B cell (primary cell): ENCODE measurements at places on chromosomes 7 and 10.

GRCh38 chr10:29324220-29324841 lies 35.5 kb downstream of the LYZL1 start:
- no peak for DNase-seq

- DNase-seq: no peak
Observed at GRCh38 chr7:13540429-13540828, 449.0 kb downstream of the ETV1 start.

GRCh38 chr7:152583006-152583405 lies 92.9 kb downstream of the XRCC2 start:
- no peak for DNase-seq

- no peak for DNase-seq
Observed at GRCh38 chr7:50783303-50783702, 607 bp upstream of the GRB10 start.

- DNase-seq: peak; percentile 61
Observed at GRCh38 chr10:306675-307185, 171.5 kb downstream of the ZMYND11 start.

DNA sequence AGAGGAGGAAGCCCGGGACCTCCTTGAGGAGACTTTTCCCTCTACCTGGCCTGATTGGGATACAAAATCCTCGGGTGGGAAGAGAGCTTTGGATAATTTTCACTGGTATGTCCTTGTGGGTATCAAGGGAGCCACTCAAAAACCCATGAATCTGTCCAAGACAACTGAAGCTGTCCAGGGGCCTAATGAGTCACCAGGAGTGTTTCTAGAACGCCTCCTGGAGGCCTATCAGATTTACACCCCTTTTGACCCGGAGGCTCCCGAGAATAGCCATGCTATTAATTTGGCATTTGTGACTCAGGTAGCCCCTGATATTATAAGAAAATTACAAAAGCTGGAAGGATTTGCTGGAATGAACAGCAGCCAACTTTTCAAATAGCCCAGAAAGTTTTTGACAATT lies 38.6 kb downstream of the ZNF25 start:
- DNase-seq: no peak

DNA sequence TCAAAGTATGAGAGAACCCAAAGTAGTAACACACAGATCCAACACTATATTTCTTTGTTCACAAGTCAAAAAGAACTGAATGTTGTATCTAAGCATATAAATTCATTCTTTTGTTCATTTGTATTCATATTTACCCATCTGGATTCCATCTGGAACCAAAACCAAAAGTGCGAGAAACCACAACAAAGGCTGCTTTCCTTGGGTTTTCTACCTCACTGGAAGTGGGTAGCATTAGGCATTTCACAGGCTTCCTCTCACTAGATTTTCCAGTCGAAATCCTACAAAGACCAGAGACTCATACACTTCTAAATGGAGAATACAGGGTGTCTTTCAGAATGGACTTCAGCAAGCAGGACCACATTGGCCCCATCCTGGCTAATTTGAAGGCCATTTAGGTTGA lies 109.8 kb upstream of the WNT16 start:
- no peak for DNase-seq

DNA sequence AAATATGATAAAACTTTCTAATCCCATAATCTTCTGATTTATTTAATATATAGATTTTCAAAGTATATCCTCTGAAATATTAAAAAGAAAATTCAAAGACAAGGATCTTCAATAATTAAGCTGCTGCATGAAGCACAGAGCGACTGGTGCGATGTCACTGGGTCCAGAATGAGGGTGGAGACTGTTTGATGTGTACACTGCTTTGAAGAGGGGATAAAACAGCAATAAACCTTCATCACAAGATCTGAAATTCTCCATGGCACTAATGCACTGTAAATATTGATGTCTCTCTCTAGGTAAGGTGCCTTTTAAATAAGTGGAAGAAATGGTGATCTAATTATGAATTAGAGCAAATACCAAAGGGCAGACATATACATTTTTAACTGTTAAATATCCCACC lies 337.8 kb downstream of the PARD3 start:
- DNase-seq: no peak

GRCh38 chr10:103491729-103492364 lies 1.7 kb upstream of the NEURL1 start:
- no peak for DNase-seq

- DNase-seq: no peak
Observed at GRCh38 chr10:123517426-123517825, 148.7 kb upstream of the GPR26 start.

DNA sequence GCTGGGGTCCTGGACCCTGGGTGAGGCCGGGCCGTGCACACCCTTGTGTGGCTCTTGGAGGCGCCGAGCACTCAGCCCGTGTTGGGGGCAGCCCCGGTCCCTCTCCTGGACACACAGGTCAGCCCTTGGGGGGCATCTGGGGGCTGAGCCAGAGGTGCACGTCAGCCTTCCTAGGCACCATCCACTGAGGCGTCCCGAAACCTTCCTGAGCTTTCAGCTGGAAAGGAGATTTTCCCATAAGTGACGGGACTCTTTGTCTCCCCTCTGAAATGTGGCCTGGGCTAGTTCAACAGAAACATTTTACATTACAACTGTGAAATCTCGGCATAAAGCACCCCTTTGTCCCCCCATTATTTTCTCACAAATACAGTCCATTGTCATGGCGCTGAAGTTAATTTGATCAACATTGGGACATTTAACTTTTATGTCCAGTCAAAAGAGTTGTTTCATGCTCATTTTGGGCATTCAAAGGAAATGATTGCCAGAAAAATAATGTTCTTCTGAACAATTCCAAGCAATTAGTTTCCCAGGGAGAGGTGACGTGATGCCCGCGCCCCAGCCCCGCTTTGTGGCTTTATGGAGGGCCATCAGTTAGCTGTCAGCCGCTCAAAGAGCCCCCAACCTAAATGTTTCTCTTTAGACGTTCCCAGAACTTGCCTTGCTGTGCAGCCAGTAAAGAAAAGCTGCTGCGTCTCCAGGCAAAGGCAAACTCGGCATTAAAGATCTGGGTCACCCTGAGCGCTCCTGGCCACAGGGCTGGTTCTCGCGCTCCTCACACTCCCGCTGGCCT lies 70.8 kb downstream of the NKX6-2 start:
- no peak for DNase-seq

DNA sequence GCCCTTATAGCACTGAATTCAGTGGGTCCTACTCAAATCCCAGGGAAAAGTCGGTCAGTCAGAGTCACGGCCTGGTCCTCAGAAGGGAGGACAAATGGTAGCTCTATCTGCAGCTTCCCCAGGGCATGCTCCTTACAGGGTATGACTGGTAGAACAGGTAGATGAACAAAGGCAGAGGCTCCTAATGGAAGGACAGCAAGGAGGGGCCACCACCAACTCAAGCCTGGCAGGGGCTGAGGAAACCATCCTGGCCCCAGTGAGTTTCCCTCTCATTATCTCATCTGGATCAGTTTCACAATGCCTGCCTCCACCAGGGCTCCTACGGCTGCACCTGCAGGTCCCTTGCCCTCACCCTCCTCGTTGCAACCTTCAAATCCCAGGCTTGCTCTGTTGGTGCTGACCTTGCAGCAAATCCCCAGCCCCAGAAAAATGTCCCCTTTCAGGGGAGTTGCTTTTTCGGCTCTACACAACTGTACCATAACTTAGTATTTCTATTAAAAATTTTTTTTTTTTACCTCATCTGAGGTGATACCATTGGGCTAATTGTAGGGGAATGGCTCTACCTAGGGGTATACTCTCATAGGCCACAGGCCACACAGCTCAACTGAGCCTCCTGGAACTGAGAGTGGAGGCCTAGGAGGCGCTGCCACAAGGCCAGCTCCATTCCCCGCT lies 2.4 kb upstream of the MYO1G start:
- no peak for DNase-seq

- DNase-seq: no peak
Observed at GRCh38 chr10:69991151-69991550, 61.5 kb upstream of the MACROH2A2 start.

DNA sequence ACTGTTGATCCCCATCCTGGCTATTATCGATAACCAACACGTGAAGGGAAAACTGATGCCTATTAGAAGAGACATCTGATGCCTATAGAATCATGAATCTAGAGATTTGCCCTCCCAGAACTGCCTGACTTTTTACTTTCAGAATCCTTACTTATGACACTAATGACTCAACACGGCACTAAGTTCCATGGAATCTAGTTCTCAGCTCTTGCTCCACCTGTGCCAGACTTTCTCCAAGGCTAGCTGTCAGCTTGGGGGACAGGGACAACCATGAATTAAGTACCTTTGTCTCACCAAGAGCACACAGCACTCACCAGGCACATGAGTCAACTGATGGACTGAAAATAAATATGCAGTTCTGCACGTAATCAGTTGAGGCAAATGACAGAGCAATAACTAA lies 184.2 kb downstream of the FRMD4A start:
- DNase-seq: no peak

- DNase-seq: no peak
Observed at GRCh38 chr10:94174838-94175237, 181.1 kb downstream of the PLCE1 start.

GRCh38 chr7:84568781-84569180 lies 374.2 kb upstream of the SEMA3A start:
- DNase-seq: no peak

GRCh38 chr10:114043532-114044246 lies at the start of gene ADRB1:
ADRB1 (plus strand) TSS chr10:114043866; CDS start chr10:114044133, 267 bp downstream.
- peak; percentile 47 for DNase-seq

- DNase-seq: no peak
Observed at GRCh38 chr10:85105614-85106255, 777.3 kb downstream of the CCSER2 start.

GRCh38 chr7:159086301-159086925 lies 58.3 kb downstream of the VIPR2 start:
- DNase-seq: no peak

DNA sequence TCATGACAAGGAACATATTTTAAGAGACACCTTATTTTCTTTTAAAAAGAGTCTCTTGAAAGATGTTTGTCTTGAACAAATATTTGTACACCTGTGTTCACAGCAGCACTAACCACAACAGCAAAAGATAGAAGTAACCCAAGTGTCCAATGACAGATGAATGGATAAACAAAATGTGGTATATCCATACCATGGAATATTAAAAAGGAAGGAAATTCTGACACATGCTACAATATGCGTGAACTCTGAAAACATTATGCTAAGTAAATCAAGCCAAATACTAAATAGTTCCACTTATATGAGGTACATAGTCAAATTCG lies 17.8 kb downstream of the SGMS1 start:
- no peak for DNase-seq

DNA sequence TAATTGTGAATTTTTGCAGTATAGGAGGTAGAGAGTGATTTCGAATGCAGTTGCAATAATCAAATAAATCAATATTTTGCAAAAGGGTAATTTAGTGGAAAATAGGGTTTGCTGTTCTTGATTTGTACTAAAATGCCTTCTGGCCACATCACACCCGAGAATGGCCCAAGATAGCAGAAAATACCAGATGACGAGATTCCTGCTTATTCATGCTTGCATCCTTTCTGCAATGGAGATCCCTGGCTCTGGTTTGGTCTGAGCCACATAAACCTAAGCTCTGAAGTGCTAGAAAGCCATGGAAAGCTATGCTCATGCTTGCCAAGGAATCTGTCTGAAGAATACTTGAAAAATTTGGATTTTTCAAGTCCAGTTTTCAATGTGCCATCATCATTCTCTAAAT lies 634.2 kb upstream of the COBL start:
- no peak for DNase-seq

GRCh38 chr7:12635830-12636229 lies 51.6 kb upstream of the ARL4A start:
- peak; percentile 58 for DNase-seq

- DNase-seq: no peak
Observed at GRCh38 chr10:118621304-118621942, 26.0 kb upstream of the PRLHR start.

GRCh38 chr7:15686295-15686956 lies at the start of gene MEOX2:
MEOX2 (minus strand) TSS chr7:15686683; CDS start chr7:15686402, 281 bp downstream.
- no peak for DNase-seq

DNA sequence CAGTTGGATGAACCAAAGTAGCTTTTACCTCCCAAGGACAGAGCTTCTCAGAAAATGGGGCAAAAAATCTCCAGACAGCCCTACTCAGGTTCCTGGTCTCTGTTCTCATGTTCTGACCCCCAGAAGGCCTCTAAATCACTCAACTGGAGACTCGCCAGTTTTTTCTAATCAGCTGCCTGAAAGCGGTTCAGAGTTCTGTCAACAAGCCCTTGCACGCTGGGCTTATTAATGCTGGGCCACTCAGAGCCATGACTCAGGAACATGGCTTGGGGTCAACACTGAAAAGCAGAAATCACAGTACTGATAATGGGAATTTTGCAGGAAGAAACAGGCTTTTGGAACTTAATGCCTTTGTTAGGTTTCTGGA lies 15.3 kb downstream of the ECHDC3 start:
- no peak for DNase-seq

- no peak for DNase-seq
Observed at GRCh38 chr10:67818323-67818722, 19.7 kb downstream of the DNAJC12 start.

DNA sequence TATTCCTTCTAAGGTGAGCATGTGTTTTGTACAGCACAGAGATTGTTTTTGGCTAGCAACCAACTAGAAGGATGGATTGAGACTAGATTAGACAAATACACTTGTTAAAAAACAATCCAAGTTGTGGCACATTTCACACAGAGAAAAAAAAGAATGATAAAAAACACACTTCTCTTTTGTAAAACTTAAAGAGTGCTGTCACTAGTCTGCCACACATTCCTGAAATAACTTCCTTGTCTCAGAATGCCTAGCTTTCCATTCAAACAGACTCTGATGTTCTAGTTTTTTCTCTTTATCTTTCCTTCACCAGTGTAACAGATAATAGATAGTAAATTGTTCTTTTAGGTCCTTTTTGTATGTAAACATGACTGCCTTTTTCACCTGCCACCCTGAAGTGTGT lies 11.4 kb downstream of the DLD start:
- no peak for DNase-seq

DNA sequence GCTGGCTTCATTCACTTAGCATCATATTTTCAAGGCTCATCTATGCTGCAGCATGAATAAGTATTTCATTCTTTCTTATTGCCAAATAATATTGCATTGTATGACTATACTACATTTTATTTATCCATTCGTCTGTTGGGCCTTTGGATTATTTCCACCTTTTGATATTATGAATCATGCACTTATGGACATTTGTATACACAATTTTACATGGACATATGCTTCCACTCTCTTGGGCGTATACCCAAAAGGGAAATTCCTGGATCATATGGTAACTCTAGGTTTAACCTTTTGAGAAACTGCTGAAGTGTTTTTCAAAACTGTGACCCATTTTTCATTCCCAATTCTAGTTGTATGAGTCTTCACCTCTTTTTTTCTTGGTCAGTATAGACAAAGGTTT lies 80.3 kb upstream of the GNAI1 start:
- no peak for DNase-seq

DNA sequence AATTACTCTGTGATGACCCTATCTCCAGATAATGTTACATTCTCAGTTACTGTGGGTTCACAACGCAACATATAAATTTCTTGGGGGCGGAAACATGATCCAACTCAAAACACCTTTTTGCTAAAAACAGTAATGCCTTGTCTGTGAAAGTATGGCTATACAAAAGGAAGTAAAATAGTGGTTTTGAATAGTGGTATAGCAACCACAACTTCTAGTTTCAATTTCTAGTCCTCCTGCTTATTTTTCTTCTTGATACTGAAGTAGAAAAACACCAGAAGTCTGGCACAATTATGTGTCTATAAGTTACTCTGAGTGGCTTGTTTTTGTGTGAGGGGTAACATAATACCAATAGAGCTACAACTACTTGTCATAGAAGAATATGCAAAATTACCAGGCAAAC lies 21.5 kb upstream of the ZNF800 start:
- peak; percentile 71 for DNase-seq
